COR-L47 (cell line): ENCODE measurements at places on chromosomes 3 and 15.

DNA sequence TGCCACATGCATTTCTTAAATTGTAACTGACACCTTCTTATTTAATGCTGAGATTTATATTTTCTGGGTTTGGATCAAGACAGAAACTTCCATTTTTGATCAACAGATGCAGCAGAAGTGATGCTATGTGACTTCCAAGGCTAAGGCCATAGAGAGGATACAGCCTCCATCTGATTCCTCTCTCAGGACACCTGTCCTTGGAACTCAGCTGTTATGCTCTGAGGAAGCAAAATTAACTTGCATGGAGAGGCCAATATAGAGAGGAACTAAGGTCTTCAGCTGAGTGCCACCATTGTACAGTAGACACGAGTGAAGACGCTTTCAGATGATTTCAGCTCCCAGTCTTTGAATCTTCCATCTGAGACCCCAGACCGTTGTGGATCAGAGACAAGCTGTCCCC is 296.9 kb upstream of the TBL1XR1 start:
- no peak for DNase-seq

DNA sequence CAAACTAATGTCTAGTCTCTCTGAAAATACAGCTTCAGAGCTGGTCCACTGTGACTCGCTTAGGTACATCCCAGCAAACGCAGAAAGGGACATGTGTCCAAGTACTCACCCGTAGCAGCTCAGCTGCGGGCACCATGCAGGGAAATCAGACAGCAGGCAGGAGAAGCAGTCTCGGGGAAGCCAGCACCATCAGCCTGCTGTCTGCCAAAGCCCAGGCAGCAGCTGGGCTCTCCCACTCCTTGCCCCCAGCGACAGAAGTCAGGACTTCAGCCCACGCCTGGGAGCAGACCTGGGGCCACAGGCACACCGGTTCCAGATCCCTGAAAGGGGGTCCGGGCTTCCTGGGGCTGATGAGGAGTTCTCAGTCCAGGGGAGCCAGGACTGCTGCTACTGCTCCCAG is 34.9 kb downstream of the SEMA5B start:
- DNase-seq = no peak

DNA sequence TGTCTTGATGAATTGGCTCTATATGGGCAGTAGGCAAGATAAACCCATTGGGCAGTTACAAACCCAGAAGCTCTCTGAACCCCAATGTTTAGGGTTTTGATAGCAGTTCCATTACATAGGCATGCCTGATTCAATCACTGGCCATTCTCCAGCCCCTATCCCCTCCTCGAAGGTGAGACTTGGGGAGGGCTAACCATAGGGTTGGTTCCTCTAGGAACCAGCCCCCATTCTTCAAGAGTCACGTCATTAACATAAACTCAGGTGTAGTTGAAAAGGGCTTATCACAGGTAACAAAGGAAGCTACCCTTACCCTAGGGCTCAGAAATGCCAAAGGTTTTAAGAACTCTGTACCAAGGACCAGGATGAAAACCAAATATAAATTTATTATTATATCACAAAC is 353.1 kb downstream of the ERC2 start:
- DNase-seq = no peak

GRCh38 chr15:91866971-91867372 is 13.5 kb downstream of the SLCO3A1 start:
- DNase-seq = no peak

- DNase-seq = no peak
These were observed 372.1 kb upstream of the ARHGEF26 start for GRCh38 chr3:153749070-153749610.

DNA sequence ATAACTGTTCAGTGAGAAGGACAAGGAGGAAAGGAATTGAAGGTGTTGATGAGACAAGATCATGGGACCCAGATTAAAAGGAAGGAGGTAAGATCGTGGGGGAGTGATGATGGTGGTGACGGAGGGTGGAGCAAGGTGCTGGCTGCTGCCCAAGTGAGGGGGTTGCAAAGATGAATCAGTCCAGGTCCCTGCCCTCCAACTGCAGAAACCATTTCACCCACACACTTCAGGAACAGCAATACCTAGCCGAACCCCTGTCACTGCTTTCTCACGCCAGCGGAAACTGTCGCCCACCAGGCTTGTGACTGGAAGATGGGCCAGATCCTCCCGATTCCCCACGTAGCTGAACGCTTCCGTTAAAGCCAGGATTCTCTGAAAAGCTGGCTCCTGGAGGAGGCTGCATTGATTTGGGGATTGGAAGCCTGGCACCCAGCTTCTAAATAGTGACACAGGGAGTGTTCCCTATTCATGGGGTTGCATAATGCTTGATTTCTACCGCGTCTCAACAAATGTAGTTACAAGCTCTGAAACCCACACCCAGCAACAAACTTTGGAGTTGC is 3.2 kb upstream of the LSG1 start:
- no peak for DNase-seq
